ENCODE measurements at places on chromosomes 12 and 14.

GRCh38 chr14:102508410-102508773 lies 1.2 kb downstream of the ANKRD9 start:
- DNase-seq, result no peak

DNA sequence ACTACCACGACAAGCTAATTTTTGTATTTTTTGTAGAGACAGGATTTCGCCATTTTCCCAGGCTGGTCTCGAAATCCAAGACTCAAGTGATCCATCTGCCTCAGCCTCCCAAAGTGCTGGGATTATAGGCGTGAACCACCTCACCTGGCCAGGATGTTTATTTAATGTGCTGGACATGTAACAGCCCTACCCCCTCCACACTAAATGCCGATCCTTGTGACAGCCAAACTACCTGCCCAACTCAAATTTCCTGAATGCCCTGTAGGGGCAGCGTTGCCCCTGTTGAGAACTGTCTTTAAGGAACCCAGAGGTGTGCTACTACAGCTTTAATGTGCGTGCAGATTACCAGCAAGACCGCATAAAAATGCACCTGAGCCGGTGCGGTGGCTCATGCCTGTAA lies 48.1 kb downstream of the KCNK13 start:
- peak; percentile 67 for DNase-seq

DNA sequence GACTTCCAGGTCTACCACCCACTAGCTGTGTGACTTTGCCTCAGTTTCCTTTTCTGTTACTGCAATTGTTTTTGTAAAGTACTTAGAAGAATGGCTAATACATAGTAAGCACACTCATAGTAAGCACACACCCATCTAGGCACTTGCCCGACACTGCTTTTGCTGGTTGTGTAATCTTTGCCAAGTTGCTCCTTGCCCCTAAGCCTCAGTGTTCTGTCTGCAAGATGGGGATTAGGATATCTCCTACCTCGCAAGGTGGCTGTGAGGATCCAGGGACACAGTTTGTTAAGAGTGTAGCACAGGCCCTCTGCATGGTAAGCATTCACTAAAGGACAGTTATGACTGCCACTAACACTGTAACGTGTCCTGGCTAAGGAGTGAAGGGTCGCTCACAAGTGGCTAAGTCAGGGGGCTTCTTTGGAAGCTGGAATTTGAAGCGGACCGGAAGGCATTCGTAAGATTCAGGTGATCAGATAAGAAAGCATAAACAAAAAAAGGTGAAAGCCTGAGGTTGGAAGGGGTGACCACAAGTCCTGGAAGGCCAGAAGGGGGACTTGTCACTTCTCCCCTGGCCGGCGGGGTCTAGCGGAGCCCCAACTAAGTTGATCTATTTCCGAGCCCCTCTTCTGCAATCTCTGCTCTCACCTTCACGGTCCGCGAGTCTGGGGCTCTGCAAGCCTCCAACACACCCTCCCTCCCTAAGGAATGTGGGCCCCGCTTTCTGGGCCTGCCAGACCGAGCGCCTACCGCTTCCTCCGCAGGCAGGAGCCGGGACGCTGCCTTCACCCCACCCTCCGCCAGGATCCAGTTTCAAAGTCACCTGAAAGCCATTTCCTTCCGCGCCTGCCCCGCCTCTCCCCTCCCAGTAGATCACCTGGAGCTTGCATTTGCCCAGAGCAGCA lies 1.5 kb upstream of the PLEKHG3 start:
- peak; percentile 96 for DNase-seq

DNA sequence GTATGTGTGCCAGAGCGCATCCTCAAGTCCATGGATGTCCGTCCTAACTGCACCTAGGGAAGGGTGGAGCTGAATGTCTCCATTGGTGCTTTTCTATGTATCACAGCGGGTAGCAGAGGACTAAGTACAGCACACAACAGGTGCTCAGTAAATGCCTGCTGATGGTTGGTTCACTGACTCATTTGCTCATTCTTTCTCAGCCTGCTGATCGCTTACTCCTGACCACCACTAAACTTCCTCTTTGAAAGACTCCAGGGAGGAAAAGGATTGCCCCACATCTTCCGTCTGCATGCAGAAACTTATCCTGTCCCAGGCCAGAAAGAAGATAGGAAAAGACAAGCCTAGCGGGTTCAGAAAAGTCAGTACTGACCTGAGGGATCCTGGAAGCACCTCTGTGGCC lies 66.3 kb downstream of the B4GALNT3 start:
- no peak for DNase-seq

GRCh38 chr12:64611341-64612284 lies 1.3 kb downstream of the RASSF3 start:
- no peak for DNase-seq

DNA sequence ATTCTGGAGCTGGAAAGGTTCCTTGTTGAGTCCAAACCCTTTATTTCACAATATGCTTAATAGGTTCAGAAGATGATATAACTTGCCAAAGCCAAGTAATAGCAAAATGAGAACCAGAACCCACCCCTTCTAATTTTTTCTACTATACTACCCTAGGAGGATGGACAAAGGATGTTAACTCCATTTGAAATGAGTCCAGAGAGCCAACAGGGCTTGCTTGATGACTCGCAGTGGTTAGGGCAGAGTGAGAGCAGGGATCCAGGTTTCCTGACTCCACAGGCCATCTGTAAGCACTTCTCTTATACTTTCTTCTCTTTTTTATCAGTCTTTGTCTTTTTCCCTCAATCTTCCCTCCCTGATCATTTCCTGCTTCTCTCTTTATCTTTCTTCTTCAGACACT lies 668.1 kb downstream of the MED13L start:
- no peak for DNase-seq

DNA sequence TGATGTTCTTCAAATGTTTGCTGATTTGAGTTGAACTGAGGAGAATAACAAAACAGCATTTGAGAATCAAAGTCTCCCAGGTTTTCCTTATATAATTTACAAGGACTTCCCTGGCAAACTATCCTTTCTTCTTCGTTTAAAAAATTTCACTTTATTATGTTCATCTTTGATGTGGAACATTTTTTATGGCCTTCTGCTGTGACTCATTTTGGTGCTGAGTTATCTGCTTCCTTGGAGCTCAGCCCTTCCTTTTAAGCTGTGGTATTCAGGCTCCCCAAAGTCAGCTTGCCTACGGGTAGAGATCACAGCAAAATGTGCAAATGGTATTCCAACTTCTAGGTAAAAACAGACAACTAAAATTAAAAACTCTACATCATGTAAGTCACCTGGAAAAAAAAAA lies 1.4 kb upstream of the ANO4 start:
- no peak for DNase-seq

DNA sequence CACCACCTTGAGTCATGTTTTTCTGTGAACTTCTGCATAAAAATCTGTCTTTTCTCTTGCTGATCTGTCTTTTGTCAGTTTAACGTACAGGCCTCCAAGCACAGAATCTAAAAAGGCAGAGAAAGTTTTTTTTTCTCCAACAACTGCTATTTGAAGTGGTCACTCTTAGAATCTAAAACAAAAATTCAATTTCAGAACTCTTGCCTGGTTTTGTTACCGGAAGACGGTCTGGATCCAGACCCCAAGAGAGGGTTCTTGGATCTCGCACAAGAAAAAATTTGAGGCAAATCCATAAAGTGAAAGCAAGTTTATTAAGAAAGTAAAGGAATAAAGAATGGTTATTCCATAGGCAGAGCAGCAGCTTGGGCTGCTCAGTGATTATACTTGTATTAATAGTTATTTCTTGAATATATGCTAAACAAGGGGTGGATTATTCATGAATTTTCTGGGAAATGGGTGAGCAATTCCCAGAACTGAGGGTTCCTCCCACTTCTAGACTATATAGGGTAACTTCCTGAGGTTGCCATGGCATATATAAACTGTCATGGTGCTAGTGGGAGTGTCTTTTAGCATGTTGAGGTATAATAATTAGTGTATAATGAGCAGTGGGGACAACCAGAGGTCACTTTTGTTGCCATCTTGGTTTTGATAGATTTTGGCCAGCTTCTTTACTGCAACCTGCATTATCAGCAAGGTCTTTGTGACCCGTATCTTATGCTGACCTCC lies 150.0 kb upstream of the PLEKHA5 start:
- no peak for DNase-seq

DNA sequence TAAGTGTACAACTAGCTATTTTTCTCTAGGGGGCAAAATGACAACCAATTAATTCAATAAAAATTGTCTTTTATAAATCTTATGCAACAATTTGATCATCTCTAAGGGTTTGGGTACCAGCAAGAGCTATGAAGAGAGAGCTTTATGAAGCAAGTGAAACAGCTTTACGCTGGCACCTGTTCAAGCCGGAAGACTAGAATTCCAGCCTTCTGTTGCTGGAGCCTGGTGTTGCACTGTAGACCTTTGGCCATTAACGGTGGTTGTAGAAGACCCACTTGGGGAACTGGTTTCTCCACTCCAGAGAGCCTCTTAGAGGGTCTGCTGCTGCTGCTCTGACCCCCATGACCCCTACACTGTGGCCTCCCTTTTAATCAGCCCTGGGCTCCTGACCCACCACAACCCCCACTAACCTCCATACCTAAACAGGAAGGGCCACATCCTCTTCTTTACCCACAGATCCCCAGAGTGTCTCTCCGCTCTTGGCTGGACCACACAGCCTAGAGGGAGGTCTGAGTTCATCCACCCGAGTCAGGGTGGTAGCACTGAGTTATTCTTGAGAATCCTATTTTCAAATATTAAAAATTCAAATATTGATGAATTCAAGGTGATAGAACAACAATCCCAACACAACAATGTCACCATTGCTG lies 54.6 kb upstream of the STON2 start:
- no peak for DNase-seq

Data from H9 (cell line).